ENCODE measurements at places on chromosomes 12 and 14.

DNA sequence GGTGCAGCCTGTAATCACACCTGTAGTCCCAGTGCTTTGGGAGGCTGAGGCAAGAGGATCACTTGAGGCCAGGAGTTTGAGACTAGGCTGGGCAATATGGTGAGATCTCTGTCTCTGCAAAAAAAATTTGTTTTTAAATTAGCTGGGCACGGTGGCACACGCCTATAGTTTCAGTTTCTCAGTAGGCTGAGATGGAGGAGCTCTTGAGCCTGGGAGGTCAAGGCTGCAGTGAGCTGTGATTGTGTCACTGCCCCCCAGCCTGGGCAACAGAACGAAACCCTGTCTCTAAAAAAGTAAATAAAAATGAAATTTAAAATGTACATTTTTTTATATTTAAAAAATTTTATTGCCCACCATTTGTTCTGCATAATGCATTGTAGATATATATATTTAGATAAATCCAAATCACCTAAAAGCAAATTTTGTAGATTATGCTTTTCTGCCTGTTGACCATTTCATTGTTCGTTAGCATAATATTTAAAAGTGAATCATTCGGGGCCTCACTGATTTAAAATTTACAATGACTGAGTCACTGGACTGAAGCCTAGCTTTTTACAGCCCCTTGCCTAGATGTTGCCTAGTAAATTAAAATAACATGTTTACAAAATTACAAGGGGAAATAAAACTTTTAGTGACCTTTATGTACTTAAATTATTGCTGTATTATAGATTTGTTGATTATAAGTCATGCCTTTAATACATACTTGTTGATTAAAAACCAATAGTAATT is 87.9 kb downstream of the USP15 start:
- DNase-seq, result no peak

DNA sequence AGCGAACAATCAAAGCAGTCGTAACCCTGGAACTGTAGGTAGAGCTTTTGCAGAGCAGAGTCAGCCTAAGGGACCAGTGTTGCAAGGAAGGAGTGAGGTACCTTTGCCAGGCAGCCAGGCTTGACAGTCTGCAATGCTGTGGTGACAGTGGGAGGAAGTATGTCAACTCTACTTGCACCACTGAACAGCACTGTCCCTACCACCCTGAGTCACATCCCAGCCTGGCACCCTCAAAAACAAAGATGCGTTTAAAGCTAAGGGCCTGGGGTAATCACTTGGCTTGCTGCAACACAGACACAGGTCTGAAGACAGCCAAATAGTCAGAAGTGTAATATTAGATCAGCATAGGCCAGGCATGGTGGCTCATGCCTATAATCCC is 141.9 kb downstream of the DPF3 start:
- DNase-seq, result no peak

DNA sequence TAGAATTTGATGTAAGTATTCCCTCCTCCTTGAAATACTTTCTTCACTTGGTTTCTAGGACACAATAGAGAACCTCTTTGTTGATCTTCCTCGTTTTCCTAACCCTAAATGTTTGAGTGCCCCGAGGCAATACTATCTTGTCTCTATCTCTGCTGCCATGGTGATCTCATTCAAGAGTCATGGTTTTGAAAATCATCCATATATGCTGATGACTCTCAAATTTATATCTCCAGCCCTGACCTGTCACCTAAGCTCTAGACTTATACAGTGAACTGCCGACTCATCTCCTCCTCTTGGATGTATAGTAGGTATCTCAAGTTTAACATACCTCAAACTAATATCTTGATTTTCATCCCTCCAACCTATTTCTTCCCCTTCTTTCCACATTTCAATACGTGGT is 71.4 kb downstream of the RIC8B start:
- no peak for DNase-seq

- no peak for DNase-seq
Observed at GRCh38 chr14:95660651-95661515, 25.3 kb upstream of the TCL1B start.

GRCh38 chr12:70543444-70543843 is 93.8 kb downstream of the PTPRB start:
- DNase-seq, result no peak

DNA sequence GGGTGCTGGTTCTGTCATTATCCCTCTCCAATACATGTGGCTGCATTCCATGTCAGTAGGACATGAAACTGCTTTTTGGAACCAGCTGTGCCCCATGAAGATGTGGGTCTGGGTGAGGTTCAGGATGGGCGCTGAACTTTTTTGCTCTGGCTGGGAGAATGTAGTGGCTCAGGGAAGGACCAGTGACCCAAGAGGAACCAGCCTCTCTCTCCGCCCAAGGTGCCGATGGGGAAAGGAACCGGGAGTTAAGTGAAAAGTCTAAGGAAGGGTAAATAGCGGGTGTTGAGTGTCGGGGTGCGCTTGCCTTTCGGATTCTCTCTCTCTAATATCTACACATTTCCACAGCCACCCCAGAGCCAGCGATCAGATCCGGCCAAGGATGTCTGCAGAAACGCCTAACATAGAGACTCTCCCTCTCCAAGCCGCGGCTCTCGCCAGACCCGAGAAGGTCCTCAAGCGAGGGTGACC is 7.8 kb downstream of the ARHGEF25 start:
- peak; percentile 20 for DNase-seq

GRCh38 chr12:79857675-79858074 is 77.2 kb downstream of the PPP1R12A start:
- no peak for DNase-seq

- DNase-seq, result no peak
Observed at GRCh38 chr12:101858361-101858760, 19.0 kb upstream of the DRAM1 start.

GRCh38 chr12:115558281-115558680 is 719.2 kb downstream of the MED13L start:
- no peak for DNase-seq

GRCh38 chr12:81078469-81079196 is 754 bp downstream of the ACSS3 start:
- peak; percentile 17 for DNase-seq

- DNase-seq, result no peak
Observed at GRCh38 chr14:101118233-101118632, 214.7 kb upstream of the RTL1 start.

- peak; percentile 18 for DNase-seq
Observed at GRCh38 chr12:76685246-76685678, 78.7 kb upstream of the ZDHHC17 start.
